ENCODE measurements at places on chromosomes 6 and 20.

DNA sequence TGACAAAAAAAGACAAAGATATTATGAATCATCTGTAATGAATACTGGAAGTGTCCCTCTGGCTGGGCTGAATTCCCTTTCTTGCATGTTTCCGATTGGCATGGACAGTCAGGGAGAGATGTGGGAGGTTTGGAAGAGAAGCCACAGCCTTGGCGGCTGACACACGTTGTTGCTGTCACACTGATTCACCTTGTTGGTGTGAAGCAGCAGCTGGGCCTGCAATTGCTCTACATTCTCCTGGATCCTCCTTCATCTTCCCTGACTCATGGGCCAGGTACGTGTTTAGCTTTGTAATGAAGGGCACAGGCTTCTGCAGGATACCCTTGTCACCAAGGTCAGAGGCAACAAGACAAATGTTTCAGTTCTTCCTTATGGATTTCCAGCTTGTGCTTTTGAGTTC is 13.4 kb upstream of the SMIM8 start:
- no peak for DNase-seq

DNA sequence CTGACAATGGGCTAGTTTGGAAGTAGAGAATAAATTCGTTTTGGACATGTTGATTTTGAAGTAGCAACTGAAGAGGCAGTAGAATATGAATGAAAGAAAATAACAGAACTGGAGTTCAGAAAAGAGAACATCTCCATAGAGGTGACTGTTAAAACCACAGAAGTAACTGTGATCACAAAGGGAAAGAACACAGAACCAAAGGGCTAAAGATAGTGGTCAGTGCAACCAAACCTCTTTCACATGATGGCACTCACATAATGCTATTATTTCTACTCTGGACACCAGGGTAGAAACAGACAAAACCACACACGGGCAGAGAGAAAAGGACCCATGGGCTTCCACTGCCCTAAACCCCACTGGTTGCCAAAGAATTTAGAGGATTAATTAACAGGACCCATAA is 58.5 kb downstream of the CDK19 start:
- DNase-seq: no peak

DNA sequence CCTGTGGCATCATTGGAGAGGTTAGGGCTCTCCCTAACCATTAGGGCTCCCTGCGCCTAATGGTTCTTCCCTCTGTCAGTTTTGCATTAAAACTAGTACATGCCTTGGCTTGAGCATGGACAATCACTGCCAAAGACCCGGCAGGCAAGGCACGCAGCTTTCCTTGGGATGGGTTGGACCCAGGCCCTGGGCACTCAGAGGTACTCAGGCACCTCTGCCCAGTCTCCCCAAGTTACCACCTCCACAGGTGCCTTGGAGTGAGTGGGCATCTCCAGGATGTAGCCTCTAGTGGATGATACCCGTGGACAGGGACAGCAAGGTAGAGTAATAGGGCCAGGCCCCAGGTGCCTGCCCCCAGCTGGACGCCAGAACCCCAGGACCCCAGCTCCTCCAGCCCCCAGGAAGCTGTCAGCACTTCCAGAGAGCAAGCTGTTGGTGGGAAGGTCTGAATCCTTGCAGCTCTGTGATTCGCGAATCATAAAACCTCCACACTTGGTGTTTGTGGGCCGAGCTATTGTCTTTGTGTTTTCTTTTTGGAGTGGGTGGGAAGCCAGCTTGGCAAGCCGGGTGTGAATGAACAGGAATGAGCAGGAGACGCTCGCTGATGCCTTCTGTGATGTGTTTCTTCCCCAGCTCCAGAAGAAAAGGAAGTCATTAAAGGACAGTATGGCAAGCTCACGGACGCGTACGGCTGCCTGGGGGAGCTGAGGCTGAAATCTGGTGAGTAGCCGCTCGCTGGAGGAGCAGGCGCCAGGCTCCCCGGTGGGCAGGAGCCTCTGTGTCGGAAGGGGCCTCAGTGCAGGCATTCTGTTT is 35.1 kb downstream of the SYNJ2 start:
- no peak for DNase-seq

DNA sequence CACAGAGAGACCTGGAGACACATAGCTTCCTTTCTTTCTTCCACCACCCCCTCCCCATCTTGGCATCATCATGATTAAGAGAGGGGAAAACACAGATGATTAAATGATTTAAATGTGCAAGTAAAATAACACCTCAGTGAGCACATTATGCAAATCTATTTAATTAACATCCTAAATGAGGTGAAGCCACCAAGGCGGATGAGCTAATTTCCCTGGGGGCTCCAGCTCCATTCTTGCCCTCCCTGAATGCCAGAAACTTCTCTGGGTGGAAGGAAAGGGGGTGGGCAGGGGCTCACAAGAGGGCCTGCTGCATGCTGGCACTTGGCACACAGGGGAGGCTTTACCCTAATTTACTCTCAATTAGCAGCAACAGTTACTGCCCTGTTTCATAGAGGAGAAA is 32.5 kb upstream of the TGM2 start:
- DNase-seq: no peak

GRCh38 chr20:51631011-51631950 is 88.8 kb upstream of the NFATC2 start:
- DNase-seq: peak; percentile 24

GRCh38 chr6:34486106-34486740 is 20.3 kb downstream of the PACSIN1 start:
- no peak for DNase-seq

- no peak for DNase-seq
Measured at GRCh38 chr20:38320221-38320620, 16.3 kb downstream of the BPI start.

DNA sequence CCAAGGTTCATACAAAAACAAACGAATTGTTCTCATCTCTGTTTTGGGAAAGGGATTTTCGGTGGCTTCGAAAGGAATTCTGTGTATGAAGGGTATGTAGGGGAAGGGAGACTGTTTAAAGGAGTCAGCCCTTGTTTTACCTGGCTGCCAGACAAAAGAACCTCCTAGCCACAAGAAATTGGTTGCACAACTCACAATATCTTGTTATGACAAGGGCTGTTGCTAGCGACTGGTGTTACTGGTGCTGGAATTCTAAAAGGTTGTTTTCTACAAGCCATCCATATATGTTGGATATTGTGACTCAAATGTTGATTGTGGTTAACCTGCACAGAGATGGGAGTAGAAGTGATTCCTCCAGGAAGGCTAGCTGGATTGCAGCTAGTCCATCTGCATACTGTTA is 34.6 kb upstream of the CITED2 start:
- no peak for DNase-seq

- no peak for DNase-seq
Measured at GRCh38 chr20:57714409-57715267, 4.8 kb upstream of the PMEPA1 start.

DNA sequence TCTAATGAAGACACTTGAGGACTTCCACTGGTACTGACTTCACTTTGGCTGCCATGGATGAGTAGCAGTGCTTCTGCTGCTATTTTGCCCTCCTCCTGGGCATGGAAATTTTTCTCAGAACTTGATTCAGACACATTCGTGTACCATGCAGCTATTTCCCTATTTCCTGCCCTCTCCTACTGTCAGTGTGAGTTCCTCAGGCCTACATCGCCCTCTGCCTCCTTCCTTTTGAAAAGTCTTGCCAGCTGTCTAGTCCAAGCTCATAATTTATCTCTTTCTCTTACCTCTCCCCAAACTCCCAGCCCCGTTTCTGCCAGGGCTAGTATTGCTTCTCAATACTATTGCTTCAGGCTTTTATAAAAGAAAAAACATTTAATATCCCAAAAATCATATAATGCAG is 470.2 kb downstream of the ADGRB3 start:
- DNase-seq: no peak

DNA sequence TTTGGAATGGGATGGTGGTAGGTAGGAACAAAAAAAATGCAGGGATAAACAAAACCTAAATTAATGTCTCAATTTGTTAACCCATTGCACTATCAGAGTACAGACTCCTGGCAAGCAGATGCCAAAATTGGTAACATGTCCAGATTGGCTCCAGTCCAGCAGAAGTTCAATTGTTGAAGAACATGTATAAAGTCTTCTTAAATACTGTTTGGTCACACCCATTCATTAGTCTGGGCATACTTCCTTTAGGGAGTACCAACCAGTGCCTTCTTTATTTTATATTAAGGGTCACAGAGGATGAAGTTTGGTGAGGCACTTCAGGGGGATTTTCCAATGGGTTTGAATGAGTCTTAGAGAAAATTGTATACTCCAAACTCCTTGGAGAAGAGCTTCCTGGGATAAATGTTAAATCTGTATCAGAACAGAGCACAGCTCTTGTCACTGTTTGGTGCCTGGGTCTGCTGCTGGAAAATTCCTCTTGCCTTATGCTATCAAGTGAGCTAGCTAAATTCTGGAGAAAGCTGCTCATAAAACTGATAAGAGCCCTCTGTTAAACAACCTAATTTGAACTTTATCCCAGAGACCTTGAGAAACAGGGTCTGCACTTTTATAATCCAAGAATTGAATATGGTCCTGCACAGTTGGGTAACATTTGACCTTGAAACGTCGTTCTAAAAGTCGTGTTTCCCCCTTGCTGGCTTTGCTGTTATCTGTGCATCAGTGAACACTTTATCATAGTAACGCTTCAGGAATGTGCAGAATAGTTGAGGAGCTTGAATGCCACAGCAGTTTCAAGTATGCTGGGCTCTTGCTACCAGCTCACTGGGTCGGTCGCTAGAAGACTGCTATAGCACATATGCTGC is 334.1 kb upstream of the CITED2 start:
- DNase-seq: peak; percentile 24

DNA sequence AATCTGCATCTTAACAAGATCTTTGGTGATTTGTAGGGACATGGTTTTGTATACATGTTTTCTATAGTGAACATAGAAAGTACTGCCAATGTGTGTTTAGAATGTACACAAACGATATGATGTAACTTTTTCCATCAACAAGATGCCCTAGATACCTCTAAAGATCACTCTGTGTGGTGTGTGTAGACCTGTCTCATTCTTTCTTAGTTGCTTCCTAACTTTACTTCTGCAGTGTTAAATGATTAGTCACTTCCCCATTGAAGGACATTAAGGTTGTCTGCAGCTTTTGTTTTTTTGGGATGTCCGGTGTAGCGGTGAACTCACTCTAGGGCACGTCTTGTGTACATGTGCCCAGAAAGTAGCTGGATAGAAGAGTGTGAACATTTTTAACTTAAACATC is 35.9 kb downstream of the CDYL start:
- no peak for DNase-seq

- DNase-seq: no peak
Measured at GRCh38 chr6:137623293-137623692, 129.1 kb upstream of the OLIG3 start.

GRCh38 chr20:25858495-25859425 is 162.1 kb upstream of the ZNF337 start:
- no peak for DNase-seq

DNA sequence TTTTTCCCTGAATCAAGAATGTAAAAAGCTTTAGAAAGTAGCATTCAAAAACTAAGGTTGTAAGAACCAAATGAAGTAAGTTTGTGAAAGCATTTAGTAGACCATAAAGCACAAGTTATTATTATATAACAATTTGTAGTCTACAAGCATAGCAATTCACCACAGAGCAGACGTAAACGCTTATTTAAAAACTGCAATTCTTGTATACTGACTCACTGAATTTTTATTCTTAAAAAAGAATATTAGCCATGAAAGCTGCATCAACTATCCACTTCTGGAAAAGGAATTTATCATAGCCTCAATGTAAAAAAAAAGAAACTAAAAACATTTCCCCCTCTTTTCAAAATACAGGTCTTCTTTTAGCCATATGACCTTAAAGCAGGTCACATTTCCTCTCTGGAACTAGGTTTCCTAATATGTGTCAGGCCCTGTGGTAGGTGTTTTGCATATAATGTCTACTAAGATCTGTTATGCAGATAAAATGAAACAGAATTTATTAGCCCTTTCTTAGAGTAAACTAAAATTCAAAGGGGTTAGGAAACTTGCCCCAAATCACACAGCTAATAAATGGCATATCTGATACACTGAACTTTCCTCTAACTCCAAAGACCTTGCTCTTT is 2.1 kb downstream of the MAP3K7 start:
- DNase-seq: no peak

DNA sequence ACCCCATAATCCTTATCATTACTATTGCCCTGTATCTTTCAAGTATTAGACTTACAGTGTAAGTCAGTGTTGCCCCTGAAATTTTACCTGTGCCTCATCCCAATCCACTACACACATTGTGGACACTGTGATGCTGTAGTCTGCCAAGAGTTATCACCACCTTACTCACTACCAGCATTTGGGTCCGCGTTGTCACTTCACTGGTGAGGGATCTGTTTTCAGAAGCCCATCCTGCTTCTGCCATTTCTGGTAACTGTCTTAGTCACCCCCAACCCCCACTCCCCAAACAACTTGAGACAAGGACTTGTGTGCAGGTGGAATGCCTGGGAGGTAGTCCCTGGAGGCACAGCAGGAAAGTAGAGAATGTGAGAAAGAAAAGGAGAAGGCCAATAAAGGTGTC is 6.0 kb upstream of the RAB44 start:
- no peak for DNase-seq

GRCh38 chr6:3776881-3777507 is 25.5 kb upstream of the PXDC1 start:
- no peak for DNase-seq

DNA sequence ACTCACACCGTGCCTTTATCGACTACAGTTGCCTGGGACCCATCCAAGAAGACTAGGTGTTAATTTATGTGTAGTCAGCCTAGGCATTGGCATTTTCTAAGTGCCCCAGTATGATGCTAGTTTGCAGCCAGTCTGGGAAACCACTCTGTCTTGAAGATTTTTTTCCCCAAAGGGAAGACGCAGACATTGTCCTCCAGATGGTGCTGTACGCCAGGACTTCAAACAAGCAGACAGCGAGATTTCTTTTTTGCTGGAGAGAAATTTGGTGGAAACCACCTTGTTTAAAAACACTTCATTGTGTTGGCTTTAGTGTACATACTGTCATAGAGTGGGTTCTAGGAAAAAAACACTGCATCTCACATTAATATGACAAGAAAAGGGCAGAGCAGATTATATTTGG is 30.0 kb downstream of the ALDH5A1 start:
- DNase-seq: no peak

- DNase-seq: no peak
Measured at GRCh38 chr6:129239825-129240491, 357.0 kb downstream of the LAMA2 start.

DNA sequence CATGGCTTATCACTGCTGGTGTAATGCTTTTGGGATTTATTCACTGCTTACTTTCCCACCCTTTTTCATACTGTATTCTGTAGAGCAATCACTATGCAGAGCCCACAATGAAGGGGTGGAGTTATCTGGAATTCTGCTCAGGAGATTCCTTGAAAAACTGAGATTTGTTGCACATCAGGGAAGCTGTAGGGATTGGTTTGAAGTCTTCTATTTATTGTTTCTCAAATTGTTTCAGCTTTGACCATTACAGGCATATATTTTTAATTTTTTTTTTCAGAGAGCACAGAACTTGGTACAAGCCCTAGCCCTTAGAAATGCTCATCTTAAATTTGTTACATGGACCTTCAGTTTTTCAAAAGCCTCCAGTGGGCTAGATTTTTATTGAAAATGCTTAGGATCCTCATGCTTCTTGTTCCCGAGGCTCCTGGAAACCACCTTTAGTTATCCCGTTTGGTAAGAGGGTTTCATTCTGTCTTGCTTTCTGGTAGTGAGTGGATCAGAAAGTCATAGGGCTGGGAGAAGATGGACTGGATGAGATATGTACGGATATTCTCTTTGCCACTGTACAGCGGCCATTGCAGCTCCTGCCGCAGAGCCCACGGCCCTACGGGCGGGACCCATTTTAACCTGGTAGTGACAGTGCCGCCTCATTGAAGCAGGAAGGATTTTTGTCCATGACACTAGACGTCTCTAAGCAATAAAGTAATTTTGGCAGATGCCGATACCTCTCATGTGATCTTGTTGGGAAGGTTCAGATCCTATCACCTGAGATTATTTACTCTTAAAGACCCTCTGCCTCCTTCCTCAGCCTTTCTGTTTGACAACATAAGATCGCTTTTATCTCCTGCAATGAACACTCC is 45.3 kb upstream of the ZNF184 start:
- peak; percentile 33 for DNase-seq

All from colonic mucosa (tissue), 4 donors.